ENCODE measurements at places on chromosomes 1 and 21. TPM values are rescaled to one million over a fixed set of nuclear protein-coding genes. Genes with fewer than 3 reads are reported as not detected.
A peak's percentile ranks its signal among the peaks of the same experiment; 100 is the strongest.

DNA sequence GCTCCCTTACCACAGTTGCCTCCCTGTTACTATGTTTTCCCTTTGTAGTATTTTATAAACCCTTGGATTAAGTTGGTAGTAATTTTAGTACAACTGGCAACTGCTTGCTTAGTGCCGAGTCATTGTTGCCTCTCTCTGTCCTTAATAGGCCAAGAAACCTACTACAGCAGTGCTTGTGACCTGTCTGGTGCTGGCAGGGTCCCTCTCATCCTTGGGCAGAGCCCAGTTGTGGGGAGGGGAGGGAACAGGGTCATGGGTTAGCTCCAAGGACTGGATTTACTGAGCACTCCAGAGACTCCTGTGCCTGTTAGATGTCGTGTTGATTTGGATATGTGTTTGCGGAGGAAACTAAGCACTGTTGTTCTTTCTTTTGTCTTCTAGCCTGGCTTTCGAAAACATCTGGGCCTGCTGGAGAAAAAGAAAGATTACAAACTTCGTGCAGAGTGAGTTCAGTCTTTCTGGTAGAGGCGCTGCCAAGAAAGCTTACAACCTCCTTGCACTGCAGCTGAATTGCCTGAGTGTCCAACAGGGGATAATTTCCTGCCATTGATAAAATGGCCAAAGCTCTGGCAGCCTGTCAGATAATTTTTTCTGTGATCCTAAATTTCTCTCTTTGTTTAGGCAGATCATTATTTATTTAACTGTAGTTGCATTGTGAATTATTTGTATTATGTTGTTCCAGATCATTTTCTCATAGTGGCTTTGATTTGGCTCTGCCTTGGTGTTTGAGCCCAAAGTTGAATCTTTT is 3.6 kb downstream of the UTP11 start:
- peak; percentile 47 for DNase-seq

DNA sequence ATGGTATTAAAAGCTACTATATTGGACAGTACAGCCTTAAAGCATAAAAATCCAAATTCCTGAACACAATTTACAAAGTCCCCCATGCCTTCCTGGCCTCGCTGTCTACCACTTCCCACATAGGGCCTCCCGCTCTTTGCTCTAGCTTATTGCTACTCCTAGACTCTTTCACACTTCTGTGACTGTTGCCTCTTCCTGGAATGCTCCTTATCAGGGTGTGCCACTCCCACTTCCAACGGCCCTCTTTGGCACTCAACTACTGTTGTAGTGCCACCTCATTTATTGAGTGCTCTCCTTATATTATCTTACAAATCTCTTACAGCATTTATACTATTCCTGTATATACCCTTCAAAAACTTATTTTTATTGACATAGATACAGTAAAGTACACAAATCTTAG is 4.8 kb downstream of the SARS1 start:
- DNase-seq: no peak

PDE4B gene
- 23.9 TPM for total RNA-seq

GRCh38 chr1:213953806-213954205 is 34.0 kb upstream of the PROX1 start:
- DNase-seq: no peak

- no peak for DNase-seq
Observed at GRCh38 chr21:41267346-41267745, 49.3 kb upstream of the FAM3B start.

- DNase-seq: no peak
Observed at GRCh38 chr1:39847940-39848339, 35.4 kb downstream of the TRIT1 start.

DNA sequence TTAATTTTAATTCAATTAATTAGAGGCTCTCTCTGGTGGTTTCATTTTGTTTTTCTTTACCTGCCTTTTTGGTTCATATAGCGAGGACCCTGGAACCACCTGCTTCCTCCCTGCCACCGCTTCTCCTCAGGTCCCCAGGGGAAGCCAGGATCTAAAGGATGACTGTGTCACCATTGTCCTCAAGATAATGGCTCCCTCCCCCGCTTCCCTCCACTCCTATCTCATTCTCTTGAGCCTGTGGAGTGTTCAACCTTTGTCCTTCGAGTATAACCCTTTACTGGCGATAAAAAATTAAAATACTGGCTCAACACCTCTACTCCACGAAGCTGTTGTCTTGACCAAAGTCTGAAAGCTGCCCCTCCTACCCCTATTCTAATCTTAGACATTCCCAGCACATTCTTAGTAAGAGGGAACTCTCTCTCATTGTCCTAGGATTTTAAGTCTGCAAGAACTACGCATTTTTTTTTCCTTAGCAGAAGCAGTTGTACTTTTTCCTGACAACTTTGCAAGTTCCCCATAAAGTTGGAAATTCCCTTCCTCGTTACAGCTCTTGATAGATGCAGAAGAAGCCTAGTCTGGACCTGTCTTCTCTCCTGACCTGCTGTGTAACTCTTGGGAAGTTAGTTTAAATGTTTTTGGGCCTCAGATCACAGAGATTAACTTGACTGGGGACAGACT is 12.6 kb upstream of the MAPKAPK2 start:
- DNase-seq: no peak

NUDT4B gene
- not detected for total RNA-seq

- no peak for DNase-seq
Observed at GRCh38 chr1:201409440-201409839, 10.3 kb upstream of the LAD1 start.

KANK4 gene
- 69.9 TPM for total RNA-seq

DNA sequence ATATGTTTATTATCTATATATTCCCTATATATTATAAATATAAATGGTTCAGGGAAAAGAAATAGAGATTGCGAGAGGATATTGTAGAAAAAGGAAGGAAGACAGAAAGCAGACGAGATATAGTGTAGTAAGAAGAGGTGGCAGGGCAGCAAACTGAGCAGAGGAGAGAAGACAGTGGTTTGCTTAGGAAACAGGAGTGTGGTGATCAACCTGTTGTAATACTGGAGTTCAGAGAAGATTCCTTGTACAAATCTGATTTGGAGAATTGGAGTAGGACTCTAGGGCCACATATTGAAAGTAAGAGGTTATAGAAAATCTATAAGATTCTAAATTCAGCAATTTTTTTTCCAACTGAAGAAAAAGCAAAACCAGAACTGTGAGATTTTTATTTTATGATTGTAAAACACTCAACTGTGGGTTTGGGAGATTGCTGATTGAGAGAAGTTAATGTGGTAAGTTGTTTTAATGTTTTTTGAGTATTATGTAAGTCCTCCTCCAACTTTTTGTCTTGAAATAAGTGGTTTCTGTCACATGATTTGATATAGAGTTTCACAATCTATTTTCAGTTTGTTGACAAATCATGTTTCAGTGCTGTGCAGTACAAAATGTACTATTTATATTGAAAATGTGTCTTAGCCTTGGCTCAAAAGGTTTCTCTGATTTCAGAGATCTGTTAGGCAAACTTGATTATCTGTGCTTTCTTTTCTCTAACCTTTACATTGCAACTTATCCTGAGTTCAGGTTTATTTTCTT is 9.6 kb upstream of the AMY2B start:
- DNase-seq: no peak

DNA sequence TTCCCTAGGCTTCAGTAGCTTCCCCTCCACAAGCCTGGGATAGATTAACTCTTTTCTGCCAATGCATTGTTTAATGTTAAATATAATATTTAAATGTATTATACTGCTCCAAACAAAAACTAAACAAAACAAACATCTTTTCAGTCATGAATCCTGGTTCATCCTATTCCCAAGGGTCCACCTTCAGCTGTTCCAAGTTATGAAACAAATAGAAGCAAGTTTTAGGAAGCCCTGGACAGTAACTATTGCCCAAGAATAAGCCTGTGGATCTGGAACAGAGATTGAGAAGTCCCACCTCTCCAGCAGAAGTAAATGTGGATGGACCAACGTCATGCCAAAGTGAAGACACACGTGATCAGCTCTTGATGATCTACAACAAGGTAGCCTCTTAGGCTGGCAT is 408.1 kb downstream of the SETD4 start:
- DNase-seq: no peak

RNU1-1 gene
- total RNA-seq: 13,769 TPM

- DNase-seq: no peak
Observed at GRCh38 chr1:228416217-228416933, at the start of gene TRIM17. TRIM17 (minus strand) TSS chr1:228416861; CDS start chr1:228415072, 1,789 bp downstream.

GRCh38 chr1:32878637-32879041 is 7.7 kb upstream of the HPCA start:
- DNase-seq: peak; percentile 22

PDC gene
- not detected for total RNA-seq

DNA sequence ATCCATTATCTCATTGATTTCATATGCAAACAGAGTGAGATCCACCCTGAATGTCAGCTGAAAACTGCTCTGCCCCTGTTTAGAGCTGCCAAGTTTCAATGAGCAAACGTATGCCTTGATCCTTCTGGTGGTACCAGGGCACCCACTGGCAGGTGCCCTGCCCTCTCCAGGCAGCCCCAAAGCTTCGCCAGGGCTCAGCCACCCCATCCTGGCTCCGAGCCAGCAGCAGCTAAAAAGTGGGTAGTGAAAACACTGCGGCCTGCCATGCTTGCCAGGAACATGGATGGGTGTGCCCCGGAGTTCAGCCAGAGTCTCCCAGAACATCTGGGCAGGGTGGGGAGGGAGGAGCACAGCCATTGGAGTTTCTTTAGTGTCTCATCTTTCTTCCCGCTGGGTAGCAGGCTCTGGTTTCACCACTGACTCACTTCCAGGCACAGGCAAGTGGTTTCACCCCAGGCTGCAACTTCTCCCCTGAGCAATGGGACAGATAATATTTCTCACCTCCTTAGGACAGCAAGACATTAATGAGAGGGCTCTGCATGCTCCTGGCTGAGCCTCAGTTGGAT is 8.1 kb upstream of the LMX1A start:
- DNase-seq: no peak

DNA sequence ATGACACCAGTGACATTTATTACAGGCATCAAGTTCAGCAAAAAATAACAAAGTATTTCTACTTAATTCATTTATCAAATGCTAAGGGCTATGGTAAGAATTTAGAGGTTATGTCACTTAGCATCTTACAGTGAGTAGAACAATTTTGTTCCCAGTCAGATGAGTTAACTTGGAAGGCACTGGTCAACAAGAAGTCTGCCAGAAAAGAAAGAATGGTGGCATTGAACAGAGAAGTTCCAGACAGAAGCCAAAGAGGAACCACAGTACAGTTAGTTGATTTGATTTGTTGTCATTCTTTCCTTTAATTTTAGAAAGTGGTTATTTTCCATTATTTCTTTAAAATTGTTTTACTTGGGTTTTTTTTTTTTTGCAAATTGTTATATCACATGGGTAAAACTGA is 232.2 kb upstream of the PKN2 start:
- no peak for DNase-seq

TNNI3K gene
- 9.6 TPM for total RNA-seq

RHD gene
- 0.27 TPM for total RNA-seq

- no peak for DNase-seq
Observed at GRCh38 chr1:55288245-55288644, 73.1 kb upstream of the USP24 start.

GRCh38 chr1:201716742-201717135 is 112.2 kb upstream of the IPO9 start:
- no peak for DNase-seq

SCAF4 gene
- total RNA-seq: 36.6 TPM

DNA sequence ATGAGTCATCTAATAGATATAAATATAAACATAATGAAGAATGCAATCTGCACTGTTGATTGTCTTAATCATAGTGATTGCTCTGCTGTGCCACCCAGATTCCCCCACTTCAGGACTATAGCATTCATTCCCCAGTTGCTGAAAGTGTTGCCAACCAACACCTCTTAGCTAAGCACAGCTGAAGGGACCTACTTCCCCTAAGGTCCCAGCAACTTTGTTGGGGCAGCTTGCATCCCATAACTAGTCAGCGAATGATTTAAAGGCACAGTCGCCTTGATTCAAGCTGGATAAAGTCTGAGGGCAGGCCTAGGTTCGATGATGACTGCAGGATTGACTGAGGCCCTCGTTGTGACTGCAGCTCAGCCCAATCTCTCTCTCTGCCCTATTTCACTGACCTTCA is 14.3 kb upstream of the RGS1 start:
- DNase-seq: no peak

- DNase-seq: no peak
Observed at GRCh38 chr1:145751491-145752037, 32.3 kb downstream of the CD160 start.

GRCh38 chr21:46159841-46160656 is 4.7 kb upstream of the FTCD start:
- DNase-seq: peak; percentile 51

DYNLT5 gene
- total RNA-seq: 9.0 TPM

FBLIM1 gene
- 29.0 TPM for total RNA-seq

GRCh38 chr21:37461479-37461878 is 94.9 kb downstream of the DYRK1A start:
- no peak for DNase-seq

DNA sequence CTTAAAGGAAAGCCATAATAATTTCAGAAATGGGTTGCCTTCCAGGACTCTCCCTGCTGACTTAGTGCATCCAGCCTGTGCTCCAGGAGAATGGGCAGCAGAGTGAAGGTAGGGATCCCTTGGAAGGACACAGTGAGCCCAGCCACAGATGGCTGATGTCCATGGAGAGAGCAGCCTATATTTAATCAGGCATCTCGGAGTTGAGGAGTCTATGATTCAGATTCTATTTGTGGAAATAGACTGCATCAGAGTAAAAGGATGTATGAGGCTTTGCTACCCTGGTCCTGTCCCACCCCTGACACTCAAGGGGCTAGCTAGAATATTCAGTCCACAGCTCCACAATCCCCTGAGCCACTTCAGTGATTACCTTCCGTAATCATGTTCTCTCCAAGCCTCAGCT is 43.8 kb upstream of the PBX1 start:
- no peak for DNase-seq

SPRR2E gene
- total RNA-seq: not detected

GRCh38 chr1:28208818-28209441 is 23.9 kb downstream of the DNAJC8 start:
- no peak for DNase-seq

DNA sequence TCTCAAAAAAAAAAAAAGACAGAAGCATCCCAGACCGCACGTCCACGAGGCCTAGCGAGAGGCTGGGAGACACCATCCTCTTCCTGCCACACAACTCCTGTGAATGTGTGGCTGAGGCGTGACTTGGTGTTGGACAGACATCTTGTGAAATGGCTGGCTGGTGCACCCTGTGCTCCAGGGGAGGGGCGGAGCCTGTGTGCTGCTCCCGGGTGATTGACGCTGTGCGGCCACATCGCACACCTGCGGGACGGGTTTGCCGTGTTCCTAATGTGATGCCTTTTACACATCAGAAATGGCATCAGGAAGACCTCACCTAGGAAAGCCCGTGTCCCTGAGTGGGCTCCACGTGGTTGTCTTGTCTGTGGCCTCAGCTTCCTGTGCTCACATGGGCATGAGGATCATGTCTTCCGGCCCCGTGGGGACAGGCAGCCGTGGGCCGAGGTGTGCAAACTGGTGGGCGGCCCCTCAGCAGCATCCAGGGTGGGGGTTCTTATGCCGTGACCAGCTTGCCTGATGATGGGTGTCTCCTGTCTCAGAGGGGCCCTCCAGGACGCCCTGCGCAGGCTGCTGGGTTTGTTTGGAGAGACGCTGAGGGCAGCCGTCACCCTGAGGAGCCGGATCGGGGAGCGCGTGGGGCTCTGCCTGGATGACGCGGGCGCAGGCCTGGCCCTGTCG is 64.4 kb downstream of the PCNT start:
- no peak for DNase-seq

- DNase-seq: no peak
Observed at GRCh38 chr21:34088752-34089151, 15.4 kb downstream of the MRPS6 start.

Data from sciatic nerve (tissue), 2 donors.